Stimulated activated CD4-positive, alpha-beta T cell treated with anti-CD3 and anti-CD28 coated beads, TNF-alpha, amount 100 ng/mL, for 48 hours (primary cell): ENCODE measurements at places on chromosomes 12 and 14.

- no peak for DNase-seq
These were observed 15.7 kb upstream of the GALNT9 start for GRCh38 chr12:132345126-132345525.

DNA sequence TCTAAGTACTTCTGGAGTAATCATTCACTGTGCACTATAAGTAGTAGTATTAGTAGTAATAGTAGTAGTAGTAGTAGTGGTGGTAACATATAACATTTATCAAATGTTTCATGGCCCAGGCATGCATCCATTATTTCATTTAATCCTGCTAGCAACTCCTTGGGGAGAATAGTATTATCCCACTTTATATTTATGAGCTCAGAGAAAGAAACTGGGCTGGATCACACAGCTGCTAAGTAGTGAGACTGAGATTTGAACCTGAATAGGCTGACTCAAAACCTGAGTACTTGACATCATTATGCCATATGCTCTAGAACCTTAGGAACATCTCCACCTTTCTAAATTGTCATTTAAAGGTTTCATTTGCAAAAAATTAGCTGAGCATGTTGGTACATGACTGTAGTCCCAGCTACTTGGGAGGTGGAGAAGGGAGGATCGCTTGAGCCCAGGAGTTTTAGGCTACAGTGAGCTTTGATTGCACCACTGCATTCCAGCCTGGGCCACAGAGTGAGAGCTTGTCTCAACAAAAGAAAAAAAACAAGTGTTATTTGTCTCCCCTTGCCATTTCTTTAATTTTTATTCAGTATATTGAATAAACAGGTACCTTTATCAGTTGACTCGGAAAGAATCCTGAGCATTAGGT, 11.4 kb upstream of the NID2 start:
- no peak for DNase-seq

DNA sequence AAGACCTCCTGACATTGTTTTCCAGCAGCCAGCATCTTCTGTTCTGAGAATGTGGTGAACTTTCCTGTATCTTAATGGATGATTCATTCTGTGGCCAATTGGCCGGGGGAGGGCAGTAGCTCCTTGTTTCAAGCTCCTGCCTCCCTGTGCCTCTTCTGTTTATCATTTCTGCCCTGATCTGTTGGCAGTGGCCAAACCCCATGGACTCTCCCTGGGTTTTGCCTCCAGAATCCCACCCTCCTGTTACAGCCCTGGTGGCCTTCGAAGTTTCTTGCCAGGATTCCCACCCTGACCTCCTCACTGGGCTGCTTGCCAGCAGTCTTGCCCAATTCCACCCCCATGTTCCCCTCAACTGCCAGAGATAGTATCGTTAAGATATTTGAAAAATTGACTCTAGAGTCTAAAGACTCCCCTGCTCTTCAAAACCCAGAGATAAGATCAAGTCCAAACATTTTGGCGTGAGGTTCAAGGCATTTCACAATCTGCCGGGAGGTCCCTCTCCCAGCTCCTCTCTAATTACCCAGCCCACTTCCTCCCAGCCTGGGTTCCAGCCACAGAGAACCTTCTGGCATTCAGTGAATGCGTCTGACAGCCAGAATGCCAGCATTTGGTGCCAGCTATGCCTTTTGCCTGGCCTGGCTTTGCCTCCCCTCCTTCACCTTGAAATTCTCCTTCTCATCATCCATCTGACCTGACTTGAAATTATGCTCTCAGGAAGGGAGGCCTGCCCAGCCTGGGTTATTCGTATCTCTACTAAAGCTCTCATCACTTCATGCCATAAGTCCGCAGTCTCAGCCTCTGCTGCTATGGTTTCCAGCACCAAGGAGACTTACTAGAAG, 37.7 kb upstream of the TXNRD1 start:
- no peak for DNase-seq

- DNase-seq: no peak
These were observed 38.8 kb downstream of the CCNK start for GRCh38 chr14:99519931-99520421.
